ENCODE measurements at places on chromosomes 12 and 14.
A peak's percentile ranks its signal among the peaks of the same experiment; 100 is the strongest.

GRCh38 chr12:73589220-73589619, 948.4 kb upstream of the ATXN7L3B start:
- no peak for DNase-seq

GRCh38 chr12:7039403-7039802, 21.1 kb upstream of the C1S start:
- DNase-seq, result no peak

DNA sequence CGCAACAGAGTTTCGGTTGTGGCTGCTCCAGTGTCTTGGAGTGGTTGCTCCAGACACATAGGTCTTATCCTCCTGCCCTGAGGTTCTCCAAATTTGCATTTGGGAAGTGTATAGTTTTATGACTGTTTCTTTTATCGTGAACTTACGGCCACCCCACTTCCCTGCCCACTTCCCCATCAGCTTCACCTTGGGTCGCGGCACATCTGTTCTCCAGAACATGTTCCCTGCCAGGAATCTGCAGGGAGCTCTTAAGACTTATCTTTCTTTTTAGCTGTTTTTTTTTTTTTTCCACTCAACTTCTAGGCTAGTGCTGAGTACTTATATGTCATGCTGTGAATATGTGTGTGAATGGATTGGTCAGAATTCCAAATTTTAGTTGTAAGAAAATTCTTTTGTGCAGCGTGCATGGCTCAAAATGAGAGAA, 75.4 kb downstream of the ETV6 start:
- DNase-seq, result no peak

- no peak for DNase-seq
These were observed 29.2 kb downstream of the ZC3H14 start for GRCh38 chr14:88592031-88592430.

DNA sequence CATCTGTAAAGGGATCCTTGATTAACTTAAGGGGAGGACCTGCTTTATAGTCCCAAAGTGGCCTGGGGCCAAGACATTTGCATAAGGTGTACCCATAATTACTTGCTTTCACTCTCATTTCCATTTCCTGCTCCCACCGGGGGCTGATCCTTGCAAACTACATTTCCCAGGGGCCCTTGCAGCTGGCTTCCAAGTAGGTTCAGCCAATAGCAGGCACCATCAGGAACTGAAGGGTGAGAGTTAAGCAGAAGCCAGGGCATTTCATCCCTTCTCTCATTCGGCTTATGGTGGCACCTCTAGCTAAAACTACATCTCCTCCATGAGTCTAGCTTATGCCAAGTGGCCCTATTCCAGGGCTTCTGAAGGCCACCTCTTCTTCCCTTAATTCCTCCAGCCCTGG, 88.8 kb downstream of the CCDC60 start:
- DNase-seq, result no peak

- no peak for DNase-seq
These were observed 294.4 kb downstream of the AKAP6 start for GRCh38 chr14:32623300-32624093.

- no peak for DNase-seq
These were observed 1.1 kb downstream of the IFNG start for GRCh38 chr12:68158432-68158831.

- DNase-seq, result no peak
These were observed 69.1 kb downstream of the TMEM260 start for GRCh38 chr14:56648508-56649301.

GRCh38 chr14:70113211-70113610, 75.5 kb downstream of the SLC8A3 start:
- DNase-seq, result no peak

DNA sequence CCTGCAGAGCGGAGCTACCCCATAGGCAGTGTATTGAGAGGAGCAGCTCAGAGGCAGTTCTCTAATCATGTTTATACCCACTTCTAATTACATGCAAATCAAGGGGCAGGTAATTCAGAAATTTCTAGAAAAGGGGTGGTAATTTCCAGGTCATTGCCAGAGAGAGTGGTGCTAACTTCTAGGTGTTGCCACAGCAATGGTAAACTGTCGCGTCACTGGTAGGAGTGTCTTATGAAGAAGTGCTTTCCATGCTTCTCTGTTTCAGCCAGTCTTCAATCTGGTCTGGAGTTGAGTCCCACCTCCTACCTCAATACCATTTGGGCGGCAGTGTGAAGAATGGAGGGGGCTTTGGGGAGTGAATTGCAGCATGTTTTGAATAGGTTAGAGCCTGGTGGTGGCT, 8.5 kb upstream of the AMN1 start:
- DNase-seq, result no peak

DNA sequence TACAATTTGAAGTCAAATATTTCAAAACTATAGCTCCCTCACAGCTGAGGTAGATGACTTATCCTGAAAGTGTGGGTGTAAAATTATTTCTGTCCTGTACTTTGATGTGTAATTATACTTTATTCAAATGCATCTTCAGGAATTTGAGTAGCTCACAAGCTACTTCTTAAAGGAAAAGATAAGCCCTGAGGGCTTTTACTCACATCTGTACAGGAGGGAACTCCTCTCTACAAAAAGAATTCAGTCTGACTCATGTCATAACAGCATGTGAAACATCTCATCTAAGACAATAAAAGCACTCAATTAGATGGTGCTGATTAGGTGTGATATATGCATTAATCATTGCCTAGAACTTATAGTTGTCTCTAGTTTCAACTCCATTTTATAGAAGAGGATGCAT, 452.0 kb downstream of the PRKD1 start:
- DNase-seq, result no peak

- DNase-seq, result no peak
These were observed 41.7 kb upstream of the ANO4 start for GRCh38 chr12:100752841-100753240.

- DNase-seq, result no peak
These were observed 22.1 kb downstream of the SAMD4A start for GRCh38 chr14:54589076-54589475.

DNA sequence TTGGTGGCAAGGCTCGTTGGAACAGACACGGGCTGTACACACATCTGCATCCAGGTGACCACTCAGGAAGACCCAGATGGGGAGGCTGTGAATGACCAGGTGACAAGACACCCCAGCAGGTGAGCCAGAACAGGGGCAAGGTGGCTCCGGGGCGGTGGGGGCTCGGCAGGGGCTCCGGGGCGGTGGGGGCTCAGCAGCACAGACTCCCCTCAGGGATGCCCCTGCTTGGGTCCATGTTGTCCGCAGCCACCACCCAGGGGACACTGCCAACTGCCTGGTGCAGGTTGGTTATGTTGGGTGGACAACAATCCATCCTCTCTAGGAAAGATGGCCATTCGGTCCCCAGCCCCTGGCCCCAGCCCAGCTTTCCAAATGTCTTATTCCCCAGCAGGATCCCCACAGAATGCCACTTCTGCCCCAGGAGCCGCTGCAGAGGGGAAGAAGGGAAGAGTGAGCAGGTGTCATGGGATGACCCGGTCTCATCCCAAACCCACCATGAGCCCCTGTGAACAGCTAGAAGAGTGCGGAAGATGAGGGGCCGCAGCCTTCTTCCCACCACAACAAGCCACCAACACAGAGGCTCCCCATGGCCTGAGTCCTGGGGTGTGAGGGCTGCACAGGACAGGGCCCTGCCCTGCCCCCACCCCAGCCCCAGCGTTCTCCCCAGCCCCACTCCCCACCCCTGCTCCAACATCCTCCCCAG, 31.4 kb upstream of the C14orf180 start:
- no peak for DNase-seq

DNA sequence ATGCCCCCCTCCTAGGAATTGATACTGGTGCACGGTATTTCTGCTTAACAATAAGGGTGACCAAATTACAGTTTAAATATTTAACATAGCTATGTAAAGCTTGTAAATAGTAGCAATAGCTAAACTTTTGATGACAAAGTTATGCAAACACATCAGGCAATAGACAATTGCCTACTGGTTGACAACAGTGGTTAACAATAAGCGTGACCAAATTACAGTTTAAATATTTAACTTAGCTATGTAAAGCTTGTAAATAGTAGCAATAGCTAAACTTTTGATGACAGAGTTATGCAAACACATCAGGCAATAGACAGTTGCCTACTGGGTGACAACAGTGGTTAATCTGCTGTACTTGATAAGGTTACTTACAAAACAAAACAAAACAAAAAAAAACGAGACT, 886.5 kb upstream of the FLRT2 start:
- DNase-seq, result no peak

DNA sequence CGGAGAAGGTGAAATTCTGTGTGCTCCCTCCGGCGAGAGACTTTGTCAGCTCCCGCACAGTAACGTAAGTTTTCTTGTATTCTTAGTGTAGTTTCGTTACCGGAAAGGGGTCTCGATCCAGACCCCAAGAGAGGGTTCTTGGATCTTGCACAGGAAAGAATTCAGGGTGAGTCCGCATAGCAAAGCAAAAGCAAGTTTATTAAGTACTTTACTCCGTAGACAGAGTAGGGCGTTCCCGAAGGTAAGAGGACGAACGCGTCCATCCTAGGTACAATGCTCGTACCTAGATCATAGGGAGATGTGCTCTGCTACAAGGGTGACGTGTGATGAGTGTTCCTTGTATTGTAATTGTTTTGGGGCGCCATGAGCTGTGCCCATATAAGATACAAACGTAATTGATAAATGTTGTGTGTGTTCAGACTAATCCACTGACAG, 293 bp downstream of the IFI27L1 start:
- DNase-seq, result no peak

- no peak for DNase-seq
These were observed 5.6 kb upstream of the SERPINA9 start for GRCh38 chr14:94481468-94482131.

- DNase-seq, result no peak
These were observed 45.4 kb downstream of the NKX2-1 start for GRCh38 chr14:36474593-36474992.

DNA sequence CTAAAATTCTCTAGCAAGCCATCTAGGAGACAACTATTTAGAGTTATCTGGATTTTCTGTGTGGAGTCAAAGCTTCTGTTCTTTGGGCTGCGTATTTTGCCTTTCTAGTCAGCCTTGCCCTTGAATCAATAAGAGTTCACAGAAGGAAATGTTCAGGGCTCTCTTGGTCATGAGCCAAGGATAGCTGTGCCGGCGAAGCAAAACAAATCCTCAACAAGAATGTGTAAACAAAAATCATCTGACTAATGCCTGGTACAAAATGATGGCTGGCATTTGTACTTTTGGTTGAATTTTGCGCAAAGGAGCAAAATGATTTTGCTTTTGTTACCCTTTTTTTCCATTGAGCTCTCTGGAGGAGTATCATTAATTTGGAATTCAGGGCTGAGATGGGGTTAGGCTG, 171.1 kb downstream of the DACT1 start:
- no peak for DNase-seq

- DNase-seq, result no peak
These were observed 137.4 kb downstream of the PRKCH start for GRCh38 chr14:61458766-61459165.

DNA sequence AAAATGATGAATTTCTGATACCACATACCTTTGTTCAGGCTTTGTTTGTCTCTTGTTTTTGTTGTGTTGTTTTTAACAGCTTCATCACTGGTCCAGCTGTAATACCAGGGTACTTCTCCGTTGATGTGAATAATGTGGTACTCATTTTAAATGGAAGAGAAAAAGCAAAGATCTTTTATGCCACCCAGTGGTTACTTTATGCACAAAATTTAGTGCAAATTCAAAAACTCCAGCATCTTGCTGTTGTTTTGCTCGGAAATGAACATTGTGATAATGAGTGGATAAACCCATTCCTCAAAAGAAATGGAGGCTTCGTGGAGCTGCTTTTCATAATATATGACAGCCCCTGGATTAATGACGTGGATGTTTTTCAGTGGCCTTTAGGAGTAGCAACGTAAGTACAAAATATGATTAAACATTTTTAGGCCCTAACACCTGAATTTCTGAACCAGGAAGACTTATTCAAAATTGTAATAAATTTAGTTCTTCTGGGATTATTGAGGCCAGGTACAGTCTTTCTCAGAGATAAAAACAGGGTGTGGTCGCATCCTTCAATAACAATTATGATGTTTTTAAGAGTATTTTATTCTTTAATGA, 22.4 kb downstream of the RXYLT1 start:
- no peak for DNase-seq

- no peak for DNase-seq
These were observed 701.8 kb downstream of the TMTC2 start for GRCh38 chr12:83388551-83388950.

DNA sequence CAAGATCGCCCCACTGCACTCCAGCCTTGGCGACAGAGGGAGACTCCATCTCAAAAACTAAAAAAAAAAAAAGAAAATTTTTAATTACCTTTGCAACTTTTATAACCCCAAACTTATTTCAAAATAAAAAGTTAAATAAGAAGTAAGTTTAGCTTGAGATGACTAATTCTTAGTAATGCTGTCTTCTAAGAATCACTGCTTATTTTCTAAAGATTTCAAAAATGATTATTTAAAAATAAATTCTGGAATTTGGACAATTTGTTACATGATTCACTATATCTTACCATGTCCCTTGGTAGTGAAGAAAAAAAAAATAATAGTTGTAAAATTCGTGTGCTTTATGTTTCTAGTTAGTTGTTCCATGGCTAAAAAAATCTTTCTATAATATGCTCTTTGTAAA, 11.6 kb upstream of the HECTD1 start:
- no peak for DNase-seq

- DNase-seq, result no peak
These were observed 2.1 kb upstream of the DNAJC22 start for GRCh38 chr12:49344486-49345050.

GRCh38 chr12:46264057-46264456, 4.8 kb downstream of the SLC38A1 start:
- DNase-seq, result peak; percentile 43

DNA sequence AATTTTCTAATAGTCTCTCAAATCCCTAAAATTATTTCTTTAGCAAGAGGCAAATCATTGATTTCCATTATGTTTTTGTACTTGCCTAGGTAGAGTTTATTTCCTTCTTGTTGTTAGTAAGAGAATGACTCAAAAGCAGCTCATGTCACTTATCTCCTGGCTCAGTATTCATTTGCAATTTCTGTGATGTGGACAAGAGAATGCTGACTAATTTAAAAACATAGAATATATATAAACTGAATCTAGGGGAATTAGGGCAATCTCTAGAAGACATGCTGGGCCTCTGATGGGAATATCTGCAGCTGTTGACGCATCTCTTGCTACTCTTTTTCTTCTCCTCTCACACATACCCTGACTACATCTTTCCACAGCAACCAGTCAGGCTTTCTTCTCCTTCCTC, 130.8 kb upstream of the PRKD1 start:
- no peak for DNase-seq

GRCh38 chr14:39576736-39577135, 144.5 kb upstream of the FBXO33 start:
- DNase-seq, result no peak

- no peak for DNase-seq
These were observed 90.2 kb upstream of the RESF1 start for GRCh38 chr12:31868965-31869364.
